ENCODE measurements at places on chromosomes 4 and X.

- peak; percentile 86 for DNase-seq
Measured at GRCh38 chr4:53905941-53906377, 158.4 kb downstream of the CHIC2 start.

GRCh38 chr4:177728361-177729152 is 286.3 kb upstream of the AGA start:
- no peak for DNase-seq

- DNase-seq: no peak
Measured at GRCh38 chr4:109294006-109294405, 8.5 kb downstream of the COL25A1 start.

DNA sequence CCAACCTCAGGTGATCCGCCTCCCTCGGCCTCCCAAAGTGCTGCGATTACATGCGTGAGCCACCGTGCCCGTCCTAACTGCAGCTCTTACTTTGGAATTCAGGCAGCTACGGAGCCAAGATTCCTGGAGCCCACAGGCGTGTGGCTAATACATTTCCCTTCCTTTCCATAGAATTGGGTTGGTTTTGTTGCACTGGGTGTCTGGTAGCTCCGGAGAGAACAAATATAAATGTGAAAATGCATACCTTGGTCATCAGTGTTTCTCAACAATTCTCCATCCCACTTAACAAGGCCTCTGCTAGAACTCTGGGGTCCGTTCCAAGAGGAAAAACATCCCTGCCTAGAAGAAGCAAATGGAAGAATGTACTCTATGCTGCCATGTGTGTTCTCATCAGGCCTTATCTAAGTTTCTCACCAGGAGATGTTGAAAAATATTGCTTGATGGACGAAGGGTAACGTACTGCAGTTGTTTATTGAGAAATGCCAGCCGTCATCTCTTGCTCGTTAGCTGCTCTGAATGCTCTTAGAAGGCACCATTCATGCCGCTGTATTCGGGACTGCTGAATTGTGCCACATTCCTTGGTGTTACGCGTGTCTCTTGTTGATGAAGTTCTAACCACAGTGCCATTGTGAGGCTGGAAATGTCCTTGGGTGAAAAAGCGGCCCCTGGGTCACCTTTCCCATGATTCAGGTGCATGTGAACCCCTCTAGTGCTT is 50.5 kb upstream of the CD99 start:
- DNase-seq: no peak

GRCh38 chrX:152958047-152958446 is 35.9 kb downstream of the PNMA5 start:
- DNase-seq: no peak
